ENCODE measurements at places on chromosomes 1 and 21. TPM values are rescaled to one million over a fixed set of nuclear protein-coding genes. Genes with fewer than 3 reads are reported as not detected.
A peak's percentile ranks its signal among the peaks of the same experiment; 100 is the strongest.

GRCh38 chr1:244603498-244603897 lies 49.4 kb upstream of the DESI2 start:
- DNase-seq: peak; percentile 49

DNA sequence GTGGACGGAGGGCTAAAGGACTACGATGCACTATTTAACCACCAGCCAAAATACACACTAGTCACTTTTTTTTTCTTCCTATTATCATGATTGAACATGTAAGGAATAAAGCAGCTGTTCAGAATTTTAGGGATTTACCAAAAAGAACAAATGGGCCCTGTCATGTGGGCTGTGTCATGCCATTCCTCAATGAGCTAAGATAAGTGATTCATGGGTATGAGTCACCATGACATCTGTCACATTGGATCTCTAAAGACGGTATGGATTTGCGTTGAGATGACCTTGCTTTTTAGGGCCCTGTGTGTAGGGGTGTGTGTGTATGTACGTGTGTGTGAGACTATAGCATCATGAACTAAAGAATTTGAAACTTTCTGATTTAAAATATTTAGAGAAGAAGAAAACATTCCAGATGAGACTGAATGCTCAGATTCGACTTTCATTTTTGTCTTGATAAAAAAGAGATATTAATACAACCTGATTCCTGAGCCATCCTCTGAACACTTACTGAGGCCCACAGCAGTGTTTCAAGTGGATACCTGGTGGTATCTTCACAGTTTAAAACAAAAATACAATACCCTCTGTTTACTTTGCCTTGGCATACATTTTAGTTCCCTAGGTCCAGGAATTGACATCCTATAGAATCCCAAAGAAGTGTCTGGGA lies 246.1 kb upstream of the DUSP10 start:
- no peak for DNase-seq

GRCh38 chr1:229383961-229384360 lies 41.1 kb upstream of the CCSAP start:
- DNase-seq: no peak

DNA sequence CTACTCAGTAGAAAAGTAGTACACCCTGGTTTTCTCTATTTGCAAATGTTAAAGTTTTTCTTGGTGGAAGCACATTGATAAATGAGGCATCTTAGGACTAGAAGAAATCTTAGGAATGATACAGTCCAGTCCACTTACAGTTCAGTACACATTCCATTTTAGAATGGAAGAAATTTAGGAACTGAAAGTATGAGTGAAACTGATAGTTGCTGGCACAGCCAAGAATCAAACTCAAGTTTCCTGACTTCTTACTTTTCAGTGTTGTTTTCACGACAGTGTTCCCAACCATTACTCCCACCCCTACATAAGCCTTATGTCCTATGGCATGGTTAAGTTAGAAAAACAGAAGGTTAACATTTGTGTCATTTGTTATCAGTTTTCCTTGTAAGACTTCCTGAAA lies 258.5 kb downstream of the BACH1 start:
- no peak for DNase-seq

- no peak for DNase-seq
Observed at GRCh38 chr1:231748760-231749415, 122.3 kb downstream of the DISC1 start.

GRCh38 chr1:66119148-66119547 lies 326.5 kb downstream of the PDE4B start:
- no peak for DNase-seq

- no peak for DNase-seq
Observed at GRCh38 chr1:200895443-200895789, 716 bp downstream of the INAVA start.

GRCh38 chr1:245363461-245364200 lies 208.8 kb downstream of the KIF26B start:
- no peak for DNase-seq

DNA sequence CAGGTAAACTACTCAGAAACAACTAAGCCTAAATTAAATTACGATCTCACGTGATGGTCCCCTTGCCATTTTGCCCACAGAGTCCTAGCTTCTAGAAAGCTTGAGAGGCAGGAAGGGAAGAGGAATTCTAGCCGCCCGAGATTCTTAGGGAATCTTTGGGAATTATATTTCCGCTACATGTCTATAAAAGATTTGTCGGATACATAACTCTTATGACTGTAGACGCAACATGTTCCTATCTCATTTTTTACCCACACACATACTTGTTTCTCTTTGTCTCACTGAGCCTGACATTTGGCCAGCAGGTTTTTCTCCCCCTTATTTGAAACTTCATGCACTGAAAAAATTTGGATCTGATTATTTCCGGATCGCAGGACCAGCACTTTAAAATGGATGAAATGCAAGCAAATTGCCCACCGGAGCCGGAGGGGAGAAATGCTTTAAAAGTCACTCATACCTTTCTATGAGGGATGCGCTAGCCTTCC lies 5.5 kb downstream of the GLIS1 start:
- no peak for DNase-seq

- DNase-seq: no peak
Observed at GRCh38 chr1:209266590-209267205, 316.8 kb upstream of the CAMK1G start.

GRCh38 chr1:92913093-92913819 lies 48.0 kb downstream of the DIPK1A start:
- no peak for DNase-seq

GRCh38 chr1:189253601-189254350 lies 1223.9 kb downstream of the BRINP3 start:
- DNase-seq: no peak

GRCh38 chr1:12756768-12757413 lies 10.9 kb downstream of the CFAP107 start:
- DNase-seq: no peak

DNA sequence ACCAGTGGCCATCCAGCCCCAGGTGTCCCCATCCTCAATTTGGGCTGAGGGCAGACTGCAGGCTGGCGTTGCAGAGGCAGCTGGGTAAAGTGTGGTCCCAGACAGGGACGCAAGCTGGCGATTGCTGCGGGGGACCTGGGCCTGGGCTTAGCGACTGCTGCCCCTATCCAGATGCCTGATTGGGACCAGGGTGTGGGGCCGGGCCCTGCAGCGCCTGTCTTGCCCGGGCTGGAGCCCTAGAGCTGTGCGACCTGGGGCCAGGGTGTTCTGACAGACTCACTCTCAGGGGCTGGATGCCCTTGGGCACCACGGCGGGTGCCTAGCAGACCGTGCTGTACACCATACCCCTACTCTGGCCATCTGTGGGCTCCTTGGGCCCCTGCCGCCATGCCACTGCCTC lies 16.2 kb upstream of the FAAP20 start:
- DNase-seq: no peak

- no peak for DNase-seq
Observed at GRCh38 chr21:45580181-45580575, 37.9 kb upstream of the SLC19A1 start.

- no peak for DNase-seq
Observed at GRCh38 chr1:54118704-54119103, 34.1 kb downstream of the CDCP2 start.

DNA sequence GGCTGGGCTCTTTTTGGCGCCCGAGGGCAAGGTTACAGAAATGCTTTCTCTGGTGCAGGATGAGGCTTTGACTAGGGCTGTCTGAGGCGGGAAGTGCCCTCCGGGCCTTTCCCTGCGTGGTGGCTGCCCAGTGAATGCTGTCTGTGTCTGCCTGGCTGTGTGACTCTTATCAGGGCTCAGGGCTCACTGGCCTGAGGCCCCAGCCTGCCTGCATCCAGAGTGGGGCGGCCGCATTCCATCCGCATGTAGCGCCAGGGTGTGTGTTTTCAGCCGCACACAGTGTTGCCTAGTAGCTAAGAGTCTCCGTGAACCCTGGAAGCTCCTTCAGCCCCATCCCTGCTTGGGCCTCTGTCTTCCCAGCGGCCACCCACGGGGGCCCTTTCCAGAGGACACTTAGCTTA lies 59.1 kb downstream of the FAAP20 start:
- DNase-seq: no peak

GRCh38 chr1:168161459-168161858 lies 17.3 kb upstream of the TIPRL start:
- DNase-seq: no peak

- no peak for DNase-seq
Observed at GRCh38 chr1:218501161-218501560, 156.0 kb downstream of the TGFB2 start.

- DNase-seq: peak; percentile 52
Observed at GRCh38 chr1:6198646-6199297, 623 bp downstream of the RPL22 start.

- no peak for DNase-seq
Observed at GRCh38 chr1:7250176-7250575, 464.9 kb downstream of the CAMTA1 start.

- DNase-seq: no peak
Observed at GRCh38 chr1:1115136-1115785, 628 bp downstream of the C1orf159 start.

- DNase-seq: no peak
Observed at GRCh38 chr1:7369866-7370265, 401.2 kb upstream of the VAMP3 start.

DNA sequence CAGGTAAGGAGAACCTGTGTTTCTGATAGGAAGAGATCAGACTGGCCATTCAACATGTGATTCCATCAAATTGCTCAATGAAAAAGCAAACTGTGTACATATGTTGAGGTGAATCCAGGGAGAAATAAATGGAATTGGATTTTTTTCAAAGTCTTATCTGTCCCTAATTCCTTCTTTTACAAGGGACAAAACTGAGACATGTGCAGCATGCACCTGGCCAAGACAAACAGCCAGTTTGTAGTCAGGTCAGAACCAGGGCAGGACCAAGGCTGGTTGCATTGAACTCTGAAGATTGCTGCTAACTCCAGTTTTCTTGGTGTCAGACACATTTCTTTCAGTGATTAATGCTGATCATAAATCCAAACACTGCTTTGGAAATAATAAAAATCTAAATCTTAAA lies 69.6 kb upstream of the CCDC190 start:
- no peak for DNase-seq

DNA sequence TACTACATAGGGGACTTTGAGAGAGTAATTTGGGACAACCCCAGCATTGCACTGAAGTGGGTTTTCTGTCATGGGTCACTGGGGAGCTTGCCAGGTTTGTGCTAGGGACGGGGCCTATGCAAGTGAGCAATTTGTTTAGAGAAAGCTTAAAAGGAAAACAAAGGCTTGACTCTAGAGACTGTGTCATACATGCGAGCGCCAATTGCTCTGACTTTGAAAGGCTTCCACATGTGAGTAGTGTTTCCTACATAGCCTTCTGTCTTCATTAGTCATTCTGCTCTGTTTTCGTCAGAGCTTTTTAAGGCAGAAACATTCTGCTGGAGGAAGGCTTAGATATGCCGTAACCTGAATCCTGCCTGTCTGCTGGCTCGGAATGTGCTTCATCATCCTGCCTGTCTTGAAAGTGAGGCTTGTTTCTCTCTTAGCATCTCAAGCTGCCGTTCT lies 28.4 kb downstream of the TRIM45 start:
- DNase-seq: no peak

- DNase-seq: no peak
Observed at GRCh38 chr1:64093941-64094340, 109.5 kb upstream of the UBE2U start.

GRCh38 chr1:81220614-81221071 lies 580.1 kb upstream of the ADGRL2 start:
- DNase-seq: no peak

GRCh38 chr1:244988521-244988920 lies 124.2 kb upstream of the HNRNPU start:
- DNase-seq: no peak

DNA sequence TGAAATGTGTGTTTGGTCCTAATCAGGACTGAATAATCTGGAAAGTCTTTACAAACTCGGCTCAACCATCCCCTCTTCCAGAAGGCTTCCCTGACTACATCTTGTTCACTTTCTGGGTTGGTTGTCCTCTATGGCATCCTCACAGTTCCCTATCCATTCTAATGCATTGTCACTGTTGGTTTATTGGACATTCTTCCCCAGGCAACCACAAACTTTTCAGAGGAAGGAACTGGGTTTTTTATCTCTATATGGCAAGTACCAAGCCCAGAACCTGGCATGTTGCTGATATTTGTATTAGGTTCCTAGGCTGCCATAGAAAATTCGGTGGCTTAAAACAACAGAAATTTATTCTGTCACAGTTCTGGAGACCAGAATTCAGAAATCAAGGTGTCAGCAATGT lies 363.5 kb upstream of the ST6GALNAC5 start:
- DNase-seq: no peak

DNA sequence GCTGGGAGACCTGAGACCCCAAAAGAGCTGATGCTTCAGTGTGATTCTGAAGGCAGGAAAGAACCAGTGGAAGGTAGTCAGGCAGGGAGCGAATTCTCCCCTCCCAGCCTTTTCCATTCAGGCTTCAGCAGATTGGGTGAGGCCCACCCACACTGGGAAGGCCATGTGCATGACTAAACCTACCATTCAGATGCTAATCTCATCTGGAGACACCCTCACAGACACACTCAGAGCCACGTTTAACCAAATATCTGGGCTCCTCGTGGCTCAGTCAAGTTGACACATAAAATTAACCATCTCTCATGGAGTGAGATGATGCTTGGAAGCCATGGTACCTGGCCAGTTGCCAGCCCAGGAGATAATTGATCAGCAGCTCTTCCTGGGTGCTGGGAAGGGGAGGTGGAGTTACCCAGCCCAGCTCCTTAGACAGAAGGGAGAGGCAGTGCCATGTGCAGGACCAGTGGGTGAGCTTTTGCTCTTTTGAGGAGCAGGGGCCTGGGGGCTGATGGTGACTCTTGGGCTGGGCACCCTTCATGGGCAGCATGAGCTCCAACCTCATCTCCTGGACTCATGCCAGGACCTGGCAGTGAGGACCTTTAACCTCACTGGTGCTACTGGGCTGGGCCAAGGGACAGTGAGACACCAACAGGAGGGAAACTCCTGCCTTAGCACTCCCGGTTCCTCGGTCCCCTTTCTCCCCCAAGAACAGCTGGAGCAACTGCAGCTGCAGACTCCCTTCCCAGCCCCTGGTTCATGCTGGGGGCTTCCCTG lies 89.0 kb upstream of the ACTL8 start:
- no peak for DNase-seq

DNA sequence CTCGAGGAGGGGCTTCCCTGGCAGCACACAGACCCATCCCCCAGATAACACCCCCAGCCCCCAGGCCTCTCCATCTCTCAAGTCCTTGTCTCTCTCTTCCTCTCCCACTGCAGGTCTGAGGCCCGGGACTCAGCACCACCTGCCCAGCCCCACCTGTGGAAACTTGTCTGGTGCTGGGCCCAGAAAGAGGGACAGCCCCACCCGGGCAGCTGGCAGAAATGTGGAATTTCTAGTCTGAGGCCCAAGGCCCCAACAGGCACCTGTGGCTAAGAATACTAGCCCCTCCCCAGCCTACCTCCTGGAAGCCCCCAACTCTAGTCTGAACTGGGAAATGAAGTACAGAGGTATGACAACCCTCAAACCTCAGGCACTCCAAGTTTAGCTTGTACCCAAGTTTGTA lies 15.4 kb downstream of the TTC39A start:
- DNase-seq: no peak

TNNI3K gene
- not detected for total RNA-seq

WNT9A gene
- 0.20 TPM for total RNA-seq

IGSF3 gene
- total RNA-seq: 0.42 TPM

CYYR1 gene
- not detected for total RNA-seq

CCDC27 gene
- not detected for total RNA-seq

HTR1D gene
- not detected for total RNA-seq

GPR89B gene
- total RNA-seq: 22.6 TPM

GBP4 gene
- total RNA-seq: 64.4 TPM

LY9 gene
- total RNA-seq: 105 TPM

TMEM269 gene
- total RNA-seq: 1.1 TPM

SLAMF8 gene
- total RNA-seq: not detected

C1orf210 gene
- not detected for total RNA-seq
